Non-pigmented ciliary epithelial cell (primary cell): ENCODE measurements at places on chromosomes 5 and 9.
A peak's percentile ranks its signal among the peaks of the same experiment; 100 is the strongest.

DNA sequence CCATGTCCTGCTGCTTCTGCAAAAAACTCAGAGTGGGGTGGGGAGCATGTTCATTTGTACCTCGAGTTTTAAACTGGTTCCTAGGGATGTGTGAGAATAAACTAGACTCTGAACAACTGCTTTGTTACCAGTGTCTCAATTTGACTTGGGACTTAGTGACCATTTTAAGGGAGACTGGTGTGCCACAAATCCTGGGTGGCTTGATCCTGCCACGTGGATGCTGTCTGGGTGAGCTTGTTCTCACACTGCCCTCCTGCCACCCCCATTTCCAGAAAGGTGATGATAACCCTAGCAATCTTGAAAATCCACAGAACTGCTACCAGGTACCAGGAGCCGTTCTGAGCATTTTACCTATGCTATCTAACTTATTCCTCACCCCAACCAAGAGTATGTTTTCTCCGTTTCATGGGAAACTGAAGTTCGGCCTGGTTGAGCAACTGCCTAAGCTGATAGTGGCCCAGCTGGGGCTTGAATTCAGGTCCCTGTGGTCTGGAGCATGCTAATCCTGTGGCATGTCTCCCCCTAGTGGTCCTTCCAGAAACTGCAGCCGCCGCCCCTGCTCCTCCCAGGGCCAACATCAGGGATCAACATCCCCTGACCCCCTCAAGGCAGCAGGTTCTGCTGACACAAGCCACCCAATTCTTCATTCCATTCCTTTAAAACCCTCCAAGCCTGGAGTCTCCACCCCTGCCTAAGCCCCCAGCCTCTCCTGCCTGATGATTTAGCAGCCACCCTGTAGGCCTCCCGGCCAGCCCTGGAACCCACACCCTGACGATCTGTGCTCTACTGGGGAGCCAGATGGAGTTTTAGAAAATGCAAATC lies 2.8 kb downstream of the IL3 start:
- DNase-seq: no peak

DNA sequence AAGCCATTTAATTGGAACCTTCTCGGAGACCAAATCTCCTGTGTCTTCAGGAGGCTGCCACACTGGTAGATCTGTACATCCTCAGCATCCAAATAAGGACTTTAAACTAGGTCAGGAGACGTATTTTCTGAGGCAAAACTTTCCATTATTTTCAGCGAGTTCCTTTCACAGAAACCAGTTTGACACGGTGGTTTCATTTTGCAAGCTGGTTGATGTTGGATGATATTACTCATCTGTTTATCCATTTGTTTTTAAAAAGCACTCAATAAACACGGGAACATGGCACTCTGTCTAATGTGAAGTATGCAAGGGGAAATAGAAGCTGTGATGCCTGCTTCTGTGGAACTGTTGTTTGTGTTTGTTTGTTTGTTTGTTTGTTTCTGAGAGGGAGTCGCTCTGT lies 199.6 kb downstream of the ERCC6L2 start:
- DNase-seq: no peak

DNA sequence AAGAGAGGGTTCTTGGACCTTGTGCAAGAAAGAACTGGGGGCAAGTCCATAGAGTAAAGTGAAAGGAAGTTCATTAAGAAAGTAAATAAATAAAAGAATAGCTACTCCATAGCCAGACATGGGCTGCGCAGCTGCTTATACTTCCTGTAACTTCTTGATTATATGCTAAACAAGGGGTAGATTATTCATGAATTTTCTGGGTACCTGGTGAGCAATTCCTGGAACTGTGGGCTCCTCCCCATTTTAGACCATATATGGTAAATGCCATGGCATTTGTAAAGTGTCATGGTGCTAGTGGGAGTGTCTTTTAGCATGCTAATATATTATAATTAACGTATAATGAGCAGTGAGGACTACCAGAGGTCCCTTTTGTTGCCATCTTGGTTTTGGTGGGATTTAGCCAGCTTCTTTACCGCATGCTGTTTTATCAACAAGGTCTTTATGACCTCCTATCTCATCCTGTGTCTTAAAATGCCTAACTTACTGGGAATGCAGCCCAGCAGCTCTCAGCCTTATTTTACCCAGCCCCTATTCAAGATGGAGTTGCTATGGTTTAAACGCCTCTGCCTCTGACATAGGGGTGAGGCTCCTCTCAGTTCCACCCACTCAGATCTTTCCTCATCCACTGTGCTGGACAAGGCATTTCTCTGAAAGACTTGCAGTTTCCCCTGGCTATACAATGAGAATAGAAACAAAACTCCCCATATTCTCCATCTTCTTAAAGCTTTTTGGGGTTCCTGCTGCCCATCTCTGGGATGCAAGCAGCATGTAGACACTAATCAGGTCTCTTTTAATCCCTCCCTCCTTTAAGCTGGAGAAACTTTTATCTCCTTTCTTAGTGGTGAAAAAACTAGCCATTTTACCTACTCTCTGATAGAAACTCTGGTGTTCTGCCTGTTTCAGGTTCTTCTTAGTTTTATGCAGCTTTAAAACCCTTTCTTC lies 91.2 kb downstream of the ARRDC3 start:
- DNase-seq: no peak

DNA sequence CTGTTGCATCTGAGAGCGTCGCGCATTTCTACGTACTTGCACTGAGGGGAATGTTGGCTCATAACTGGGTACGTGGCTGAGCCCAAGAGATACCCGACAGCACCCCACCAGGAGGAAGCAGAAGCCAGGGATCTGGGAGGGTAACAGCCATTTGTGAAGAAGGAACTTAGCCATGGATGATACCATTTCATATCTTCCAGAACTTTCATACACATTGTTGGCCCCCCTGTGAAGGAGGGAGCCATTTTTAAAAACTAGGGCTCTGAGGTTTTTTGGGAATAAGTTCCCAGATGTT lies 101.4 kb upstream of the SLC44A1 start:
- no peak for DNase-seq

DNA sequence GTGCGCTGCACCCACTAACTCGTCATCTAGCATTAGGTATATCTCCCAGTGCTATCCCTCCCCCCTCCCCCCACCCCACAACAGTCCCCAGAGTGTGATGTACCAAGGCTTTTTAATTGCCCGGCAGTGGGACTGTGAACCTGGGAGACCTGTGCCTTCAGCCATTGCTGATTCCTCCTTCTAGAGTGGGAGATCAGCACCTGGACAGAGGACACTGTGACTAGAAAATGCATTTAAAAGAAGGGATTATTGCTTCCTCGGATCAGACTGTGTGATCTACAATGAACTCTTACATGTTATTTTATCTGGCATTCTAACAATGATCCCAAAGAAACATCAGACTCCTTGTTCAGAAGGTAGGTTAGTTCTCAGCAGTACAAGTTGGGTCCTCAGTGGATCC lies 25.9 kb downstream of the CTSL start:
- DNase-seq: no peak

- DNase-seq: no peak
These were observed 89.9 kb downstream of the EHMT1 start for GRCh38 chr9:137708590-137709284.

GRCh38 chr9:80125731-80126264 lies 554.0 kb downstream of the TLE4 start:
- no peak for DNase-seq

GRCh38 chr5:38548064-38548759 lies 8.2 kb downstream of the LIFR start:
- no peak for DNase-seq

GRCh38 chr9:131238402-131239021 lies 37.8 kb downstream of the FAM78A start:
- DNase-seq: peak; percentile 46

GRCh38 chr5:110925398-110925797 lies 146.1 kb upstream of the TSLP start:
- no peak for DNase-seq
